Right lung (tissue), 10 donors: ENCODE measurements at places on chromosomes 4 and X.

DNA sequence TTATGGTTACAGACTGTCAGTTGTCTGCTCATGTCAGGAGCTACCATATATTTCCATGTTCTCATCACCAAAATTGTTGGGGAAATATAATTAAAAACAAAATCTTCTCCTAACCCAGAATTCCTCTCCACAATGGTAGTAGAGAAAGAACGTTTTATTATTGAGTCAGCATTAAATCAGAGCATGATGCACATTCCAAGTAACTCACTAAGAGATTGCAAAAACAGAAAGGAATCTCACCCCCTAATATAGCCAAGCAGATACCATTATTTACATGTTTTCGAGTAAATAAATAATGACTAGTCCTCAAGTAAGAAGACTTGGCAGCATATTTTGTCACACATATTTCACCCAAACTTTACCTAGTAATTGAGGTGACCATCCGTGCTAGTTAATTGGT lies 36.2 kb upstream of the ARHGEF6 start:
- no peak for DNase-seq

DNA sequence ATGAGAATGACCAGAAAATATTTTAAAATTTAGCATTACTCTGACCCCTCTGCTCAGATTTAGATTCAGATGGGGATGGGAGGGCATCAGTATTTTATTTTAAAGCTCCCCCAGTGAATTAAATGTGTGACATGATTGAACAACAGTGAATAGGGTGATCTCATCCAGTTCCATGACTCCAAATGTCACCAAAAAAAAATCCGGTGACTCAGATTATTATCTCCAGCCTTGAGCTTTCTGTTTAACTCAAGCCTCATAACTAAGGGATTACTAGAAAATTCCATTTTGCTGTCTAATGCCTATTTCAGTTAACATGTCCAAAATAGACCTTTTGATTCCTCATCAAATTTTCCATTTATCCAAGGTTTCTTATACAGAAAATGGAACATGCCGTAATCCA lies 121.8 kb upstream of the TMEM47 start:
- DNase-seq, result no peak

- no peak for DNase-seq
Observed at GRCh38 chr4:52687696-52688095, 28.6 kb upstream of the USP46 start.

- no peak for DNase-seq
Observed at GRCh38 chr4:86223472-86223871, 136.4 kb downstream of the MAPK10 start.

DNA sequence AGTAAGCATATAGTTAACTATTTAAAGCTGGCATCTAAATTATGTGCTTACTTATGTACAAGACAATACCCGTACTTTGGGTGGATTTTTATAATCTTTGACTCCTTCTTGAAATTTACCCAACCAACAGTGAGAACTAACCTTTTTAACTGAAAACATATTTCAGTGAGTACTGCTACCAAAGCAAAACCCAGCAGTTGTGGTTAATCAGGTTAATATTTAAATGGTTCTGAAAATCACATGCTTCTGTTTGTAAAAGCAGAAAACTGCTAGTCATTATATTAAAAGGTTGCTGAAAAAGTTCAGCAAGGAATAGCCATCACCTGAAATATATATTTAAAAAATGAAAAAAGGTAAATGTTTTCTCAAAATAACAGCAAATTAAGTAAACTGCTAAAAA lies 20.0 kb downstream of the UBE2D3 start:
- DNase-seq, result no peak

GRCh38 chrX:3757510-3758025 lies 44.1 kb upstream of the PRKX start:
- no peak for DNase-seq

- DNase-seq, result no peak
Observed at GRCh38 chrX:132270699-132271098, 51.5 kb upstream of the RAP2C start.

DNA sequence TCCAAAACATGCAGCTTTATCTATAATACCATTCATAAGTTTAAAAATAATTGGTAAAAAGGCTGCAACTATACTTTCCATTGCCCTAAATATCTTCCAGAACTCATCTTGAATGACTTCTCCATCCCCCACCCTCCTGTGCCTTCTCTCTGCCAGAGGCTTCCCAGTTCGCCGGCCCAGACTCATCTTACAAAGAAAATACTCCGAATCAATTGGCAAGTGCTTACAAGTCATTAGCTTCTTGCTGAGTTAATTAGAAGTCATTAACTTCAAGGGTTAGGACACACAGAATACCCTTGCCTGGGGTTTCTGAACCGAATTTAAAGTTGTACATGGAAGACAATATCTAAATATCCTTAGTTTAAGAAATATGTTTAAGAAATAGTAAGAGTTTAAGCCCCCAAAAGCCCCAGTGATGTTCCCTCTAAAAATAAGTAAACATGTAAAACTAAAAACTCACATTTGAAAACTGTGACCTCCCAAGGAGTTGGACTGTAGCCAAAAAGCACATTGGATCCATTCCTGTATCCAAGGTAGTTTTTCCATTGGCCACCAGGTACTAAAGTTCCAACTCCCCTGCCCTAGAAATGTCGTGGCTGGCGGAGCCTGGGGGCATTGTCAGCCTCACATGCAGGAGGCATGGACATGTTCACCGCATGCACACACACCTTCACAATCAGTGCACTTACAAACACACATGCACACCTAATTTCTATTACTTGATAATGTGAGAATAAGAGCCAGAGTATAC lies 535.2 kb upstream of the FAT1 start:
- no peak for DNase-seq

- no peak for DNase-seq
Observed at GRCh38 chr4:6767748-6768538, 14.6 kb upstream of the KIAA0232 start.
